ENCODE measurements at places on chromosomes 16 and 17. TPM values are rescaled to one million over a fixed set of nuclear protein-coding genes. Genes with fewer than 3 reads are reported as not detected.

DNA sequence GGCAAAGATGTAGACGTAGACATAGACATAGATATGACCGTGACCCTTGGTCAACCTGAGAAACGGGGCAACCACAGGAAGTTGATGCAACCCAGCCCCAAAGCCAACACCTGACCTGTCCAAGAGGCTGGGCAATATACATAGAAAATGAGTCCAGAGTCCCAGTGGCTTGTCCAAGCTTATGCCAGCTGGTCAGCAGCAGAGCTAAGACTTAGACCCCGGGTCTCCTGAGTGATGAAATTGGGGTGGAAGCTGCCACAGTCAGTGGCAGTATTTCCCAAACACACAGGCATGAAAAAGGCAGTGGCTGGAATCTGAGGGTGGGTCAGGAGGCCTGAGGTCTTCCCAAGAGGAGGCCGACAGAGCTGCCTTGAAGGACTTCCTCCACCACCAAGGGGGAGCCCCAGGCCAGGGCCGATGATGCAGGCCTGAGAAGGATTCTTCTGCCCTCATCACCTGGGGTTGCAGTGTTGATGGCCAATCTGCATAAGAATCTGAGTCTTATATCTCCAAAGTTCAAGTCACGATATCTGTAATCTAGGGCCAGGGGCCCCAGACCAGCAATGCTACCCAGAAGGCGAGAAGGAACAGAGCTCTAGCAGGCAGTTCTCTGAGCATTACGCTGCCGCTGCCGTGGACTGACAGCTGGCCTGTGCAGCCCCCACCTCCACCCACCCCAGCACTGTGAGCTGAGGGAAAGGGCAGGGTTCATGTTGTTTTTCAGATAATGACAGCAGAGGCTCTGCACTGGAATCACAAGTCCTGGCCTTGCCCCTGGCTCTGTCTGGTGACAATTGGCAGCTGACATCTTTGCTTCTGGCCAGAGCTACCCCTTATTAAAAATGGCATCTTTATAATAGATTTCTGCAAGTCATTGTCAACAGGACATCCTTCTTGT lies 72.7 kb downstream of the GNAO1 start:
- no peak for DNase-seq
- no peak overlapping the region for H3K27ac ChIP-seq
- no peak overlapping the region for H3K4me3 ChIP-seq
- no peaks in the 10 kb centered on the region for H3K27me3 ChIP-seq

GRCh38 chr17:32516940-32517701 lies 30.3 kb downstream of the CDK5R1 start:
- H3K36me3 ChIP-seq: no peaks in the 10 kb centered on the region
- no peak for DNase-seq
- no peak overlapping the region for H3K27ac ChIP-seq
- H3K27me3 ChIP-seq: no peaks in the 10 kb centered on the region
- H3K4me3 ChIP-seq: no peak overlapping the region

- no peak overlapping the region for H3K27ac ChIP-seq
- H3K36me3 ChIP-seq: no peaks in the 10 kb centered on the region
- no peaks in the 10 kb centered on the region for H3K27me3 ChIP-seq
- H3K4me3 ChIP-seq: no peak overlapping the region
- no peak for DNase-seq
These were observed 18.7 kb downstream of the CRISPLD2 start for GRCh38 chr16:84838383-84838948.

- peaks cover 7% of the 10 kb centered on the region for H3K4me1 ChIP-seq
- no peak for DNase-seq
- H3K27ac ChIP-seq: peak overlapping the region; percentile 59
- no peaks in the 10 kb centered on the region for H3K27me3 ChIP-seq
These were observed 7.1 kb downstream of the NTN1 start for GRCh38 chr17:9028202-9028987.

DNA sequence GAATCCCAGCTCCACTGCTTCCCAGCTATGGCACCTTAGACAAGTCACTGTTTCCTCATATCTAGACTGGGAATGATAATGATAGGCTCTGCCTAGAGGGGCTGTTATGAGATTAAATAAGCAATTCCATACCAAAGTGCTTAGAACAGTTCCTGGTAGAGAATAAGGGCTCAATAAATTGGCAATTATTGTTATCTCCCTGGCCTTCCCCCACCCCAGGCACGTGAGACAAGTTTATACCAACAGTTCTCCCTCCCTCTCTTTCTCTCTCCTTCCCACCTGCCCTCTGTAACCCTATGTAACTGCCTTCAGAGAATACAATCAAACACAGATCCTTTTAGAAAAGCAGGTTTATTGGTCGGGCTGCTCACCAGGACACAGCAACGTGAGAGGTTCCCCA lies 13.9 kb upstream of the STAT3 start:
- H3K4me3 ChIP-seq: no peak overlapping the region
- H3K27ac ChIP-seq: peak overlapping the region; percentile 47
- H3K36me3 ChIP-seq: peaks cover 32% of the 10 kb centered on the region
- no peaks in the 10 kb centered on the region for H3K27me3 ChIP-seq

The SPEM1 gene
- not detected for total RNA-seq

DNA sequence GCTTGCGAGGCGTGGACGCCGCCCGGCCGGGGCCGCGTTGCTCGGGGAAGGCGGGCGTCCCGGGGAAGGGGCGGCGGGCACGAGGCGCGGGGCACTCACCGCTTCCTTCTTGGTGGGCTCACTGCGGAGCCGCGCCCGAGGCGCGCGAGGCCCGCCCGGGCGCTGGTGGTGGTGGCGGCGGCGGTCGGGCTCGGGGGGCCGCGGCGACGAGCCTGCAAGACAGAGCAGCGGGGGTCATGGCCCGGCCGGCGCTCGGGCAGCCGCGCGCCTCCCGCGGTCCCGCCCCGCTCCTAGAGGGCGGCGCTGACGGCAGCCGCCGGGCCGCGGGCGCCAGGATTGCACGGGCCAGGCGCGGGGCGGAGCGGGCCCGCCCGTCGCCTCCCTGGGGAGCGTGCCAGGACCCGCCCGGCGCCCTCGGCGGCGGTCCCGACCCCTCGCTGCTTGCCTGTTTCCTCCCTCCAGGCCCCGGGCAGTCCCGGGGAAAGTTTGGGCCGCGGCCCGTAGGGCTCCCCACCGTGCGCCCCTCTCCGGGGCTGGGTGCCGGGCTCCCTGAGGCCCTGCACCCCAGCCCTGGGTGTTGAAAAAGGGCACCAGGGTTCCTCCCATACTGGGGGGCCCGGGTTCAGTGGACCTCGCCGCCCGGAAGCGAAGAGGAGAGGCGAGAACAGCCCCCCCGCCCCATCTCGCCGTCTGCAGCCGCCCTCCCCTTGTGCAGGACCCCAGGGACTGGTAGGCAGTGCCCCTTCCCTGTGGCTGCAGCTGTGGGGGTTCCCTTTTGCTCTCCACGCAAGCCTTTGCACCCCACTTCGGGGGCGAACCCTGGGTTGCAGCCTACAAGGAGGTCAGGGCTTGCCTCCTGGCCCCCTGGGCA lies at the start of gene C16orf74:
C16orf74 (minus strand) TSS at position 270 of the 871 bp plus-strand sequence. CDS start 15,879 bp downstream, outside the sequence.
- peaks cover 7% of the 10 kb centered on the region for H3K27me3 ChIP-seq
- no peaks in the 10 kb centered on the region for H3K36me3 ChIP-seq
- H3K27ac ChIP-seq: no peak within 1 kb of the TSS
- no peak for DNase-seq

DNA sequence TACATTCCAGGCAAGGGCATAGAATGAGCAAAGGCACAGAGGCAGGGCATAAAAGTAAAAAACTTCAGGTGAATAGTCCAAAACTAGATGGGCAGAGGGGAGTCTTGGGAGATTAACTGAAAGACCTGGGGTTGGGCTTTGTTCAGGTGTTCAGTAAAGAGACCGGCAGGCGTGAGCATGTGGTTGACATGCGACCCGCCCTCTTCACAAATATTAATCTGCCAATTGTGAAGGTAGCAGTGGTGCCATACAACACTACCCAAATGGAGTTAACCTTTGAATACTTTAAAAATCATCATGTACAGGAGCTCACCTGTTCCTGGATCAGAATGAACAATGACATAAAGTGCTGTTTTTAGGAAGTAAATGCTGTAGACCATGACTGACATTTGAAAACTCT lies 225.5 kb downstream of the LGALS9B start:
- H3K27me3 ChIP-seq: no peaks in the 10 kb centered on the region
- peaks cover 31% of the 10 kb centered on the region for H3K36me3 ChIP-seq
- H3K27ac ChIP-seq: no peak overlapping the region
- DNase-seq: no peak
- no peak overlapping the region for H3K4me3 ChIP-seq

The ERN1 gene
- 26.5 TPM for total RNA-seq

DNA sequence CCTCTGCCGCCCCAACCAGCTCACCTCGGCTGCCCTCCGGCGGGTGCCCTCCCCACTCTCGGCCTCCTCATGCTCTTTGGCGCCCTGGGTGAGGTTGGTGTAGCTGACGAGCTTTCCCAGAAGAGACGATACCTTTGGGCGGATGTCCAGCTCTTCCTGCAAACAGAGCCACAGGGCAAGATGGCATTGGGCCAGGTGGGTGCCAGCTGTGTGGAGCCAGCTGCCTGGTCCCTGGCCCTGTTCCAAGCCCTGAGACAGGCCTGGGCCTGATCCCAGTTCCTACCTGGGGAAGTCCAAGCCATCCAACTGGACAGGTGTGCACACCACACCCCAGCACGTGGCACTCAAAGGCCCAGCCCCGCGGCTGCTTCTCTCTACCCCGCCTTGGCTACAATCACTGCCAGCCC lies 6.9 kb downstream of the SLC12A4 start:
- peak overlapping the region; percentile 20 for H3K27ac ChIP-seq
- no peak overlapping the region for H3K4me3 ChIP-seq

The KRT25 gene
- total RNA-seq: not detected

DNA sequence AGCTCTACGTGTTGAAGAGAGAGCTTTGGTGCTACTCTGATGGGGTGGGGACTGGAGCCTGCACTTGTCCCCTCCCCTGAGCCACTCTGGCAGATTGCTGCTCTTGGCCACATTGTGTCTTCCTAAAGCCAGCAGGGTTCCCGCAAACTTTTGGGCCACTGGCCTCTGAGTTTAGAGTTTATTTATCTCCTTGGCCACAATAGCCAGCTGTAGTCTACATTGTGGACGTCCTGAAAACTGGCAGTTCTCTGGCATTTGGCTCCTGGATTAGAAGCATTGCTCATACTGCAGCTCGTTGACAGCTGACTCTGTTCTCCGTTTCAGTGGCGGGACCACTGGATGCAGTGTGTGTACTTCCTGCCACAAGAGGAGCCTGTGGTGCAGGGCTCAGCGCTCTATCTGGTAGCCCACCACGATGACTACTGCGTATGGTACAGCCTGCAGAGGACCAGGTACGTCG lies 34.6 kb downstream of the PRMT7 start:
- peaks cover 58% of the 10 kb centered on the region for H3K36me3 ChIP-seq
- no peak for DNase-seq
- H3K4me1 ChIP-seq: no peaks in the 10 kb centered on the region
- H3K27me3 ChIP-seq: no peaks in the 10 kb centered on the region
- H3K4me3 ChIP-seq: no peak overlapping the region

- H3K4me3 ChIP-seq: no peak overlapping the region
- no peaks in the 10 kb centered on the region for H3K4me1 ChIP-seq
- no peak for DNase-seq
- H3K27ac ChIP-seq: no peak overlapping the region
These were observed 4.3 kb downstream of the EVI2B start for GRCh38 chr17:31309556-31309955.

DNA sequence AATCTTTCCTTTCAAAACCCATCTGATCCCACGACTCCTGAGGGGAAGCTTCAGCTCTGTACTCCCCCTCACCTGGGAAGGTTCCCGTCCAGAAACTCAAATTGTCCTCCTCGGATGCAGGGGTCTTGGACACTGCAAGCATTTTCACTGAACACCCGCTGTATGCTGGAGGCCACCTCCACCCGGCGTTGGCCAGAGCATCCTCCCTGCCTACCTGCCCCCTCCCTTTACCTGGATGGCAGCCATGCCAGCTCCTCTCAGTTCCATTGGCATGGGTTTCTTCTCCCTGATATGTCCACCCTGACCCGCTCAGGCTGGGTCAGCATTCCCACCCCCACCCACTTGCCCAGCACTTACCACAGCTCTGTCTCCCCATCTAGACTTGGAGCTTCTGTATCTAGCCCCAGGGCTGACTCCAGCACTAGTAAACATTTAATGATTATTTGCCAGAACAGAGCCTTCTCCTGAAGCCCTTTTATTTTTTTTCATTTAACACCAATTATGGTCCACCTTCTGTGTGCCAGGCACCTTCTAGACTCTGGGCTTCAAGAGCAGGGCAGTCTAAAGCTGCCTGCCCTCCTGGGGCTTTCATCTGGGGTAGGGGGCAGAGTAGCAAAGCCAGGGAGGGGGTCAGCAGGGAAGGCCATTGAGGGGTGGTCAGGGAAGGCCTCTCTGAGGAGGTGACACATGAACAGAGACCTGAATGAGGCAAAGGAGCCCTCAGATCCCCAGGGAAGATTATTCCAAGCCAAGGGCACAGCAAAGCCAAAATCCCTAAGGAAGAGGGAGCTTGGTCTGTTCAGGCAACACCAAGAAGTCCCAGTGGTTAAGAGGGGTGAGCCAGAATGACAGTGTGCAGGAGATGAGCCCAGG lies 8.9 kb upstream of the KRT19 start:
- no peaks in the 10 kb centered on the region for H3K4me1 ChIP-seq
- H3K27ac ChIP-seq: no peak overlapping the region
- DNase-seq: no peak
- H3K27me3 ChIP-seq: no peaks in the 10 kb centered on the region
- no peak overlapping the region for H3K4me3 ChIP-seq

DNA sequence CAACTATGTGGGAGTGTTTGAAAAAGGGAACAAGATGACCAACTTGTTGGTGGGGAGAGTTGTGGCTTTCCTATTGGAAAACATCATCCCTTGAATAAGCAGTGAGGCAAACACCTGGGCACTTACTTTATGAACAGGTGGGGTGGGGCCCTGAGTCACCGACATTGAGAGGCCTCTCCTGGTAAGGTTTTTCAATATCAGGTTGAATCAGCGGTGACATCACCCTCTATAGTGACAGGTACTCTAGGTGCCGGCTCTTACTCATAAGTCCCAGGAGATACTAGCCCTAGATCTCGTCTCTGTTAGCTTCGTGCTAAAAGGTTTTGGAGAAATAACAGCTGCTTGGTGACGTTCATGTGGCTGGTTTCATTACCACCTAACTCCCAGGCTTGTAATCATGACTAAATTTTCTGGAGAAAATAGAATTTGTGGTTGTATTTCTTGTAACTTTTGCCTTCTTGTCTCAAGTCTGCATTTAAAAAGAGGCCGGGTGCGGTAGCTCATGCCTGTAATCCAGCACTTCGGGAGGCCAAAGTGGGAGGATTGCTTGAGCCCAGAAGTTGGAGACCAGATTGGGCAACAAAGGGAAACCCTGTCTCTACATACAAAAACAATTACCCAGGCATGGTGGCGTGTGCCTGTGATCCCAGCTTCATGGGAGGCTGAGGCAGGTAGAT lies 19.3 kb downstream of the CDH1 start:
- no peaks in the 10 kb centered on the region for H3K4me1 ChIP-seq
- no peaks in the 10 kb centered on the region for H3K36me3 ChIP-seq
- no peaks in the 10 kb centered on the region for H3K27me3 ChIP-seq
- DNase-seq: no peak

The TM4SF5 gene
- total RNA-seq: not detected

GRCh38 chr16:87032554-87032953 lies 284.6 kb downstream of the C16orf95 start:
- peaks cover 11% of the 10 kb centered on the region for H3K4me1 ChIP-seq
- H3K27ac ChIP-seq: peak overlapping the region; percentile 88
- no peaks in the 10 kb centered on the region for H3K27me3 ChIP-seq
- peak overlapping the region; percentile 36 for H3K4me3 ChIP-seq
- H3K36me3 ChIP-seq: no peaks in the 10 kb centered on the region
- no peak for DNase-seq

GRCh38 chr17:45341533-45342158 lies 24.8 kb upstream of the MAP3K14 start:
- no peak for DNase-seq
- H3K27me3 ChIP-seq: no peaks in the 10 kb centered on the region
- no peaks in the 10 kb centered on the region for H3K36me3 ChIP-seq
- no peak overlapping the region for H3K4me3 ChIP-seq

The PHOSPHO1 gene
- not detected for total RNA-seq

The NT5C gene
- 18.3 TPM for total RNA-seq
